ENCODE measurements at places on chromosomes 7 and 10. TPM values are rescaled to one million over a fixed set of nuclear protein-coding genes. Genes with fewer than 3 reads are reported as not detected.

Gene PDE6C
- total RNA-seq = not detected

- no peaks in the 10 kb centered on the region for H3K27me3 ChIP-seq
- H3K27ac ChIP-seq = no peak overlapping the region
- H3K4me1 ChIP-seq = peaks cover 20% of the 10 kb centered on the region
- no peak for DNase-seq
- H3K4me3 ChIP-seq = no peak overlapping the region
Measured at GRCh38 chr7:70387217-70387616, 744.7 kb upstream of the GALNT17 start.

Gene MYOZ1
- total RNA-seq = 18.4 TPM

Gene HTRA1
- 1,485 TPM for total RNA-seq

- no peak for DNase-seq
- no peak overlapping the region for H3K4me3 ChIP-seq
- no peak overlapping the region for H3K27ac ChIP-seq
- H3K4me1 ChIP-seq = no peaks in the 10 kb centered on the region
- no peaks in the 10 kb centered on the region for H3K36me3 ChIP-seq
Measured at GRCh38 chr10:112287844-112288243, 4.6 kb downstream of the TECTB start.

DNA sequence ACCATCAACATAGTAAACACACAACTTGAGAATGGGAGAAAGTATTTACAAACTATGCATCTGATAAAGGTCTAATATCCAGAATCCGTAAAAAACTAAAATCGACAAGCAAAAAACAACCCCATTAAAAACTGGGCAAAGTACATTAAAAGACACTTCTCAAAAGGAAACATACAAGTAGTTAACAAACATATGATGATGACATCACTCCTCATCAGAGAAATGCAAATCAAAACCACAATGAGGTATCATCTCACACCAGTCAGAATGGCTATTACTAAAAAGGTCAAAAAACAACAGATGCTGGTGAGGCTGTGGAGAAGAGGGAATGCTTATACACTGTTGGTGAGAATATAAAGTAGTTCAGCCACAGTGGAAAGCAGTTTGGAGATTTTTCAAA, 125.1 kb downstream of the TFPI2 start:
- no peaks in the 10 kb centered on the region for H3K4me1 ChIP-seq
- H3K27me3 ChIP-seq = peaks cover 9% of the 10 kb centered on the region
- H3K4me3 ChIP-seq = no peak overlapping the region
- no peak for DNase-seq
- no peak overlapping the region for H3K27ac ChIP-seq

- H3K4me1 ChIP-seq = peaks cover 49% of the 10 kb centered on the region
- H3K27me3 ChIP-seq = no peaks in the 10 kb centered on the region
- no peak overlapping the region for H3K4me3 ChIP-seq
- no peak for DNase-seq
- H3K36me3 ChIP-seq = no peaks in the 10 kb centered on the region
Measured at GRCh38 chr10:114876602-114877300, 55.2 kb downstream of the FHIP2A start.

Gene BET1
- 32.3 TPM for total RNA-seq

- no peaks in the 10 kb centered on the region for H3K27me3 ChIP-seq
- DNase-seq = no peak
- no peak overlapping the region for H3K27ac ChIP-seq
- H3K4me3 ChIP-seq = no peak overlapping the region
Measured at GRCh38 chr10:26837139-26837538, 23.6 kb downstream of the ABI1 start.

GRCh38 chr7:9242636-9243035, 809.2 kb downstream of the NXPH1 start:
- no peaks in the 10 kb centered on the region for H3K36me3 ChIP-seq
- no peak overlapping the region for H3K4me3 ChIP-seq
- no peak for DNase-seq
- no peaks in the 10 kb centered on the region for H3K27me3 ChIP-seq
- H3K4me1 ChIP-seq = peaks cover 6% of the 10 kb centered on the region

- no peaks in the 10 kb centered on the region for H3K36me3 ChIP-seq
- DNase-seq = no peak
- no peak overlapping the region for H3K4me3 ChIP-seq
- H3K27me3 ChIP-seq = no peaks in the 10 kb centered on the region
Measured at GRCh38 chr10:4503076-4503475, 322.9 kb upstream of the AKR1E2 start.

Gene CYP3A5
- total RNA-seq = not detected

DNA sequence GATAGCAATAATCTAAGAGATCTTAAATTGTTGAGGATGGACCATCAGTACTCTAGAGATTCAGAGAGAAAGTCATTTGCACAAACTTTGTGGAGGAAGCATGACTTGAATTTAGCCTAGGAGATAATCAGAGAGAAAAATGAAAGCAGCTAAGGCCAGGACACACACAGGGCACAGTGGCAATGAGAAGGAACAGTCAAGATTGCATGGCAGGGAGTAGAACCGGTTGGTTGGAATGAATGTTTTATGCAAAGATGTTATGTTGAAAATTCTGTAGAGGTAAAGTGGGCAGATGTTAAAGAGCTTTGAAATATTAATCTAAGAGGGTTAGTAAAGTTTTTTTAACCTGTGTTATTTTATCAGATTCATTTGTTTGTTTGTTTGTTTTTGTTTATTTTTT, 521.8 kb downstream of the GATA3 start:
- no peak for DNase-seq
- no peaks in the 10 kb centered on the region for H3K4me1 ChIP-seq
- no peak overlapping the region for H3K4me3 ChIP-seq
- no peaks in the 10 kb centered on the region for H3K36me3 ChIP-seq

DNA sequence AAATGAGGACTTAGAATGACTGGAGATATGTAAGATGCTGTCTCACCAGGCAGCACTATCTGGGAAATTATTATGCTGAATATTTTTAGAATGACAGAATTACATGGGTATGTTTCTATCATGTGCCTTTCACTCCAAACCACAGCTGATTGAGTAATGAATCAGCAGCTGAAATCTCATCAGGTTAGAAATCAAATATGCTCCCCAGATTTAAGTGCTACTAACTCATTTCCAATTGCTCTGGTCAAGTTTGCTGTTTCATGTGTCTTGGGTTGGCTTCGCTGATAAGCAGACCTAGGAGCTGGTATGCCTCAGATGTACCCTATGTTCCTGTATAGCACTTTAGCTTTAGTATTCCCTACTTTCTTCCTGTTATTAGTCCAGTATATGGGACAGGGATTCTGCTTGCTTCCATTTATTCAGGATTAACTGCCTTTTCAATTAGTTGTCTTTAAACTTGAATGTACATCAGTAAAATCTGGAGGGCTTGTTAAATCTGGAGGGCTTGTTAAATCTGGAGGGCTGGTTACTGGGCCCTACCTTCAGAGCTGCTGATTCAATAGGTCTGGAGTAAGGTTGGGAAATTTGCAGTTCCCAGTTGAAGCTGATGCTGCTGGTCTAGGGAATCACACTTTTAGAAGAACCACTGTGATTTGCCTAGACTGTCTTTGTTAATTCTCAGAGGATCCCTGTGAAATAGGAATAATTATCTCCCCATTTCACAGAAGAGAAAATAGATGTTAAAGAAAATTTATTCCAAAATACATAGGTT, 172.9 kb downstream of the DKK1 start:
- no peaks in the 10 kb centered on the region for H3K36me3 ChIP-seq
- no peaks in the 10 kb centered on the region for H3K27me3 ChIP-seq
- no peak overlapping the region for H3K4me3 ChIP-seq
- H3K27ac ChIP-seq = peak overlapping the region; percentile 94
- DNase-seq = no peak
- H3K4me1 ChIP-seq = peaks cover 78% of the 10 kb centered on the region

DNA sequence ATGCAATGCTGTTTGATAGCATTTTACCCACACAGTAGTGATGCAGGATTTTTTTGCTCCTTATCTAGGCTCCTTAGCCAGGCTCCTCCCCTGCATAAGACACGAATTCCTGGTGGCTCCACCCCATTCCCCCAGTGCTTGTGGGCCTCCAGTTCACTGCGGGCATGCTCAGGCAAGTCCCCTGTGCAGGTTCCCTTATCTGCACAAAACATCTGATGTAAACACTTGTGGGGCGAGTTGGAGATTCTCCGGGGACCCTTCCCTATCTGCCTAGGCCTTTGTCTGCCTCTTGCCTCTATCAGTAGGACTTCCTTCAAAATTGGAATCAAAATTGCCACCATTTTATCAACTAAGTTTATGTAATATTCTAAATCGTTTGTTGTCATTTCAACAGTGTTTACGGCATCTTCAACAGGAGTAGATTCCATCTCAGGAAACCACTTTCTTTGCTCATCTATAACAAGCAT, 5.4 kb upstream of the STK17A start:
- H3K4me3 ChIP-seq = no peak overlapping the region
- H3K27me3 ChIP-seq = peaks cover 13% of the 10 kb centered on the region
- H3K36me3 ChIP-seq = peaks cover 7% of the 10 kb centered on the region
- peaks cover 7% of the 10 kb centered on the region for H3K4me1 ChIP-seq
- no peak overlapping the region for H3K27ac ChIP-seq

GRCh38 chr7:16978358-16979244, 96.8 kb upstream of the AGR3 start:
- no peak for DNase-seq
- no peak overlapping the region for H3K4me3 ChIP-seq
- H3K27ac ChIP-seq = peak overlapping the region; percentile 46
- H3K4me1 ChIP-seq = peaks cover 30% of the 10 kb centered on the region
- no peaks in the 10 kb centered on the region for H3K36me3 ChIP-seq
- no peaks in the 10 kb centered on the region for H3K27me3 ChIP-seq

- peaks cover 8% of the 10 kb centered on the region for H3K4me1 ChIP-seq
- DNase-seq = no peak
- H3K4me3 ChIP-seq = no peak overlapping the region
- H3K36me3 ChIP-seq = peaks cover 20% of the 10 kb centered on the region
- no peaks in the 10 kb centered on the region for H3K27me3 ChIP-seq
Measured at GRCh38 chr7:139058943-139059342, 23.1 kb upstream of the ZC3HAV1L start.

Gene SMKR1
- not detected for total RNA-seq

GRCh38 chr10:74289951-74290350, 138.9 kb downstream of the ADK start:
- H3K4me3 ChIP-seq = no peak overlapping the region
- no peaks in the 10 kb centered on the region for H3K27me3 ChIP-seq
- no peak for DNase-seq
- no peaks in the 10 kb centered on the region for H3K36me3 ChIP-seq

Gene GPR85
- 0.90 TPM for total RNA-seq

Gene ZNF727
- total RNA-seq = not detected

DNA sequence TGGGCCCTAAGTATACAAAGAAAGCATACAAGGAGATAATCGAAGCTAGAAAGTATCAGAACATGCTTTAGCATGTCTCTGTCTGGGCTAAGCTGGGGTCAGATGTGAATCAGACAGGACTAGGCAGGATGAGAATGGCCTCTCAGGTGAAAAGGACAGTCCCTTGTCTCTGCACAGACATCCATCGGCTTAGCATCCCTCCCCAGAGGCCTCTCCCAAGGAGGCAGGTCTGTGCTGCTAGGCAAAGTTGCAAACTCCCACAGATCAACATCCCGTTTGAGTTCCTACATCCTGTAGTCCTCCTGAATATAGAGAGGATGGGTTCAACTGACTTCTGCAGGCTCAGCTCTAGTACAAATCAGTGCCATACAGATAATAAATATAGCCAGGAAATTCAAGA, 24.5 kb downstream of the CHST15 start:
- peaks cover 36% of the 10 kb centered on the region for H3K4me1 ChIP-seq
- no peaks in the 10 kb centered on the region for H3K27me3 ChIP-seq
- no peak overlapping the region for H3K27ac ChIP-seq
- peaks cover 1% of the 10 kb centered on the region for H3K36me3 ChIP-seq

DNA sequence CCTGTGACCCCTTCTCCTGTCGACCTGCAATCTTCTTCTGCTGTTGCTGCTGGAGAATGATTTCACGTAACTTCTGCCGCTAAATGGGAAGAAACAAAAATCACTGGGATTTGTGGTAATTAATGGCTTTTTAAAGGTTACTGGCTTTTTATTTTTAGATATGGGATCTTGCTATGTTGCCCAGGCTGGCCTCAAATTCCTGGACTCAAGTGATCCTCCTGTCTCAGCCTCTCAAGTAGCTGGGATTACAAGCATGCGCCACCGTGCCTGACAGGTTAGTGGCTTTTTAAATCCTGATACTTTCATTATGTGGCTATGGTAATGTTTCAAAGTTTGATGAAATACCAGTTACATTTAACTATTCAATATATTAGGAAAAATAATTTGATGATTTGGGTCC, 154.6 kb downstream of the GALNT11 start:
- H3K27ac ChIP-seq = no peak overlapping the region
- H3K27me3 ChIP-seq = no peaks in the 10 kb centered on the region
- H3K4me3 ChIP-seq = no peak overlapping the region
- H3K36me3 ChIP-seq = peaks cover 47% of the 10 kb centered on the region
- no peak for DNase-seq
- H3K4me1 ChIP-seq = no peaks in the 10 kb centered on the region

Gene SUN3
- total RNA-seq = not detected

Gene SLC18A2
- not detected for total RNA-seq

GRCh38 chr10:51112013-51112412, 37.7 kb downstream of the PRKG1 start:
- no peak overlapping the region for H3K4me3 ChIP-seq
- no peak for DNase-seq
- H3K36me3 ChIP-seq = no peaks in the 10 kb centered on the region
- no peak overlapping the region for H3K27ac ChIP-seq
- H3K4me1 ChIP-seq = peaks cover 32% of the 10 kb centered on the region

- H3K27me3 ChIP-seq = no peaks in the 10 kb centered on the region
- peak overlapping the region; percentile 97 for H3K27ac ChIP-seq
- H3K4me3 ChIP-seq = peak overlapping the region; percentile 92
- peak; percentile 86 for DNase-seq
Measured at GRCh38 chr10:103917302-103918052, 507 bp downstream of the STN1 start.

Gene EBLN1
- not detected for total RNA-seq

DNA sequence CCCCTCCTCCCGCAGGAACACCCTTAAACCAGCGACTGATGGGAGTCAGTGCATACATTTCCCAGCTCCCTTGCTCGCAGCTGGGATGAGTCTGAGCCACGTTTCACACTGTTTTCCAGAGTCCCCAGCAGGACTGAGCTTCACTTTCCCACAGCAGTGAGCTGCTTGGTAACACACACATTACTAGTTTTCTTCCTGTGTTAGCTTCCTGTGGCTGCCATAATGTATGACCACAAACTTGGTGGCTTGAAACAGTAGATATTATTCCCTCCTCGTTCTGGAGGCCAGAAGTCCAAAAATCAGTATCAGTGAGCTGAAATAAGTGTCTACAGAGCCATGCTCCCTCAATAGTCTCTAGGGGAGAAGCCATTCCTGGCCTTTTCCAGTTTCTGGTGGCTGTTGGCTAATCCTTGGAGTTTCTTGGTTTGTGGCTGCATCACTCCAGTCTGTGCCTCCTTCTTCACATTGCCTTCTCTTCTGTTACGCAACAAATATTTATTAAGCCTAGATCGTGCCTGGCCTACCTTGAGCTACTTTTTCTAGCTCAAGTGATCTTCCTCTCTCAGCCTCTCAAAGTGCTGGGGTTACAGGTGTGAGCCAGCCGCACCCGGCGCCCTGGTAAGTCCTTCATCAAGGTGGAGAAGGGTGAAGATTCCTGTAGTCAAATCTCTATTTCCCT, 26.2 kb upstream of the CARD11 start:
- H3K36me3 ChIP-seq = no peaks in the 10 kb centered on the region
- H3K4me1 ChIP-seq = no peaks in the 10 kb centered on the region
- no peak for DNase-seq
- peaks cover 18% of the 10 kb centered on the region for H3K27me3 ChIP-seq

- no peak for DNase-seq
- H3K4me1 ChIP-seq = peaks cover 4% of the 10 kb centered on the region
- H3K4me3 ChIP-seq = no peak overlapping the region
- H3K36me3 ChIP-seq = peaks cover 8% of the 10 kb centered on the region
Measured at GRCh38 chr7:31857172-31857571, 170.2 kb downstream of the PPP1R17 start.

Data from chondrocyte (in vitro differentiated cells).